SJSA1 (cell line): ENCODE measurements at places on chromosomes 4 and X. TPM values are rescaled to one million over a fixed set of nuclear protein-coding genes. Genes with fewer than 3 reads are reported as not detected.

WNK3 gene
- total RNA-seq = 0.05 TPM in 1 of 2 replicates, not detected in the other

ASMT gene
- not detected in 2 replicates for total RNA-seq

BMPR1B gene
- total RNA-seq = 0.03 TPM in 1 of 2 replicates, not detected in the other

SMIM31 gene
- total RNA-seq = not detected in 2 replicates

ALPK1 gene
- 7.0 and 9.6 TPM in 2 replicates for total RNA-seq

RAB9A gene
- 18.2 and 21.2 TPM in 2 replicates for total RNA-seq

MAGIX gene
- total RNA-seq = 1.00 TPM in 1 of 2 replicates, not detected in the other

DHRSX gene
- total RNA-seq = 19.3 and 23.9 TPM in 2 replicates

HSD17B13 gene
- not detected in 2 replicates for total RNA-seq

GRCh38 chrX:54087661-54088060, 43.4 kb upstream of the PHF8 start:
- no peak for DNase-seq

GRCh38 chrX:153934762-153935325, at the start of gene NAA10:
NAA10 (minus strand) TSS chrX:153935037; CDS start chrX:153934904, 133 bp downstream.
- DNase-seq = peak; percentile 60

DNA sequence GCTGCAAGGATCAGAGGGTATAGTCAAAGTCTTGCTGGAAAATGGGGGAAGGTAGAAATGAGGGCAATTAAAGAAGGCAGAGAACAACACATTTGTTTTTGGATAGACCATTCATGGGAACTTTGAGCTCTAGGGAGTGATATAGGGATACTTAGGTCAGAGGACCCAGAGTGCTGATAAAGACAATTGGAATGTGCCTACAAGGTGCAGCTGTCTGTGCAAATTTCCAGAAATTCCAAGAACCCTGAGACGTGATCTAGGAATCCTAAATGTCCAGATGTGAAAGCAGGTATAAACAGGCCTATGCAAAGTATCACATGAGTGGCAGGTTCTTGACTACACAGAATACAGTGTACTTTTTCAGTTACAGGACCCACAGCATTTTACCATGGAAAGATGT, 24.2 kb downstream of the FNIP2 start:
- DNase-seq = no peak

GRCh38 chr4:17194586-17194985, 296.1 kb upstream of the LDB2 start:
- DNase-seq = no peak

GRCh38 chr4:86848732-86849619, at the start of gene SLC10A6:
SLC10A6 (minus strand) TSS chr4:86849384; CDS start chr4:86849115, 269 bp downstream.
- no peak for DNase-seq

DNA sequence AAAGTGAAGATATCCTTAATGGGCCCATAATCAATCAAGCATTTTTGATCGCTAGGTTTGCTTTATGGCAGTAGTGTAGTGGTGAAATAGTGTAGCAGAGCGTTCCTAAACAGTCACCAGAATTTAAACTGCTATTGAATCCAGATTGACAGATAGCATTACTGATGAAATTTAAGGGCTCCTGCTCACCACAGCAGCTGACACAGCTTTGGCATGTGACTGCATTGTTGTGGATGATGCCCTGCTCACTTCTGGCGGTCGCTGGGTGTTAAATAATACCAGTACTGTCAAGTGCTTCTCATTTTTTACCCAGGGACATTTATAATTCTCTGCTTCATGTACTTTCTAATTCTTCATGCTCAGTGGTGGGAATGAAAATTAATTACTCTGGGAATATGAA, 102.0 kb upstream of the ARHGAP24 start:
- no peak for DNase-seq

- no peak for DNase-seq
Measured at GRCh38 chr4:44804301-44804700, 77.9 kb upstream of the GNPDA2 start.

GRCh38 chrX:114819509-114819908, 197.9 kb downstream of the IL13RA2 start:
- no peak for DNase-seq

DNA sequence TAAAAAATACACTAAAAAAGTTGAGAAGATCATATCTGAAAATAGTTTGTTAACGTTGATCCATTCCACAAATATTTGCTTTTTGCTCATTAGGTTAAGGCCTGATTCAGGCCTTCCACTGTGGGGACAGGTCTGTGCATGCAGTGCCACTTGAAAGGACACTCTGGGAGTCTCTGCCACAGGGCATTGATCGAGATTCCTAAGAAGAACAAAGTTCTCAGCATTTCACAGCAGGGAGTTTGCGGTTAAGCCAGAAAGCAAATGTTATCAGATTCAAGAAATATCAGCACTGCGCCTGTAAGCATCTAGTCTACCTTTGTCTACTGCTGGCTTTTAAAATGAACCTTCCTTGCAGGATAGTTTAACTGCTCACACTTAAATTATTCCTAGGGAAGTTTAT, 62.2 kb upstream of the TNIP3 start:
- DNase-seq = no peak

- no peak for DNase-seq
Measured at GRCh38 chr4:36024901-36025660, 219.2 kb downstream of the ARAP2 start.

DNA sequence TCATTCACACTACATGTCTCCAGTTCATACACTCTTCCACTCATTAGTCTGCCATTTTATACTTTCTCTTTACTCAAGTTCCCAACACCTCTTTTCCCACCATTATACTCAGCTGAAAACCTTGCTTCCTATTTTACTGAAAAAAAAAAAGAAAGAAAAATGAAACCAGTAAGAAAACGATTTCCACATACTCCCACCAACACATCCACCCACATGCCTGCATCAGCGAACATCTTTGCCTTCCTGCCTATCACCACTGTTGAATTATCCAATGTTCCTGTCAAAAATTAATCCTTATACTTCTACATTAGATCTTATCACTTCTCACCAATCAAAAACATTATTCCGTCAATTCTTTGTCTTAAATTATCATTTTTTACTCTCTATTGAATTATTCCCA, 188.1 kb upstream of the FAM241A start:
- DNase-seq = no peak
